T-helper 2 cell (primary cell): ENCODE measurements at places on chromosomes 2 and 18.

GRCh38 chr2:67389286-67389685 lies 7.8 kb upstream of the ETAA1 start:
- no peak for DNase-seq

GRCh38 chr18:35029770-35030169 lies 11.4 kb upstream of the MAPRE2 start:
- no peak for DNase-seq

DNA sequence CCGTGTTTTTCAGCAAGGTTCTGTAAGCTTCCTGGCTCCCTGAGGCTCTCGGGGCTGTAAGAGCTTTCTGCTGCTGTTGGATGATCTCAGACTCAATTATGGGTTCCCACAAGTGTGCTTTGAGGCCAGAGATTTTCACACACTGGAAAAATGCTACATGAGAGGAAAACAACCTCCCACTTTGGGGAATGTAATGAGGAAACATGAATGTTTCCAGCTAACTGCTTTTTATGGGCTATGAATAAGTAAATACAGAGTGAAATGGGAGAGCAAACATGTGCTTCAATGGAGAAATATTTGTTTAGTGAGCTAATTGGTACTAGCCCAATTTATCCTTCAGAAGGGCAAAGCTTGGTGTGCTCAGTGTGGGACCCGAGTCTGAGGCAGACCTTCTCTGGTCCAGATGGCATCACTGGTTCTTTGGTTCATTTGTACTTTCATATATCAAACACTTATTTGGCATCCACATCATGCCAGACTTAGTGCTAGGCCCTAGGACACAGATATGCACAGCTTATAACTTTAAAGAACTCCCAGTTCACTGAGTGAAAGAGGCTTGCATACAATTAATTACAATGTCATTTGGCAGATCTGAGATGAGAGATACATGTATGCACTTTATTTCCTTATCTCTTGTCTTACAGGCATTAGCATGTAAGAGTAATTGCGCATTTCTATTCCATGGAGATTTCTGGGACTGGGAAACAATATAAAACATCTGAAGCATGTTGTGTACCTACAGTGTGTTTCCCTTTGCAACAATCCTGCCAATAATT lies 248.8 kb downstream of the RDH14 start:
- DNase-seq: no peak

- DNase-seq: no peak
These were observed 135.3 kb downstream of the INSIG2 start for GRCh38 chr2:118223511-118223991.

GRCh38 chr18:26697186-26697884 lies 149.0 kb upstream of the KCTD1 start:
- no peak for DNase-seq

- no peak for DNase-seq
These were observed 43.9 kb upstream of the RFX8 start for GRCh38 chr2:101518578-101519492.

DNA sequence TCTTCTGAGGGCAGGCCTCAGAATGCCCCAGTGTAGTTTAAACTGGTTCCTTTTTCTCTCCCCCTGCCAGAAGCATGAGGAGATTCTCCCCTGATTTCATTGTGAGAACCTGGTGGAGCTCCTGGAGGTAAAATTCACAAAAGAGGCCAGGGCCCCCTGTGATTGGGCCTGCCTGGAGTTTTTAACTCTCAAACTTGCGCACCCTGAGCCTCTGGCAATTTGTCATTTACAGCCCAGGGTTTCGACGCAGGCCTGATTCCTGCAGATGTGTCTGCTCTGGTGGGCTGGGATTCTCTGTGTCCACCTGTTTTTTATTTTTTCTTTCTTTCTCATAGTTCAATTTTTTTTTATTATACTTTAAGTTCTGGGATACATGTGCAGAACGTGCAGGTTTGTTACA lies 157.9 kb downstream of the ASB1 start:
- DNase-seq: no peak

- DNase-seq: no peak
These were observed at the start of gene MYOM1 for GRCh38 chr18:3219631-3220335. Gene MYOM1 (minus strand): TSS chr18:3219968. CDS start chr18:3215223, 4,745 bp downstream.

DNA sequence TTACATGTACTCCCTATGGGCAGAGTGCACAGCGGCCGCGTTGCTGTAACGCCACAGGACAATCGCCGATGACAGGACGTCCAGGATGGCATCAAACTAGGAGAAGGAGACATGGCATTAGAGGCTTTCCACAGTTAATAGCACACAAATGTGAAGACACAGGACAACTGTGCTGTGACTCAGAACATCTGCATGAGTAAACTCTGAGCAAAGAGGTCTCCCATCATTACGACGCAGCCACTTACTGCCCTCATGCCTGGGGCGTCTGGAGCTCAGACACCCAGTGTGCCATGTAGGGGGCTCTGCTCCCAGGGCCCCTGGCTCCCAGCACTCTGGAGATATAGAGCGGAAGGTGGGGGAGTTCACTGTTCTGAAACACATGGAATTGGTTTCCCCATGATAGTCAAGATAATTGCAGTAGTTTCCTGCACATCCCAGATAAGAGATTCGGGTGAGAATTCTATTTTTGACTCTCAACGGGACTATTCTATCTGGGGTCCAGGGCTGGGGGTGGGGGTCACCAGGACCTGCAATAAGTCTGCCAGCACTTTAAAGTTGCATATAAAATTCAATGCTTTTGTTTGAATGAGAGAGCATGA lies 168.1 kb downstream of the TMEM163 start:
- DNase-seq: no peak

DNA sequence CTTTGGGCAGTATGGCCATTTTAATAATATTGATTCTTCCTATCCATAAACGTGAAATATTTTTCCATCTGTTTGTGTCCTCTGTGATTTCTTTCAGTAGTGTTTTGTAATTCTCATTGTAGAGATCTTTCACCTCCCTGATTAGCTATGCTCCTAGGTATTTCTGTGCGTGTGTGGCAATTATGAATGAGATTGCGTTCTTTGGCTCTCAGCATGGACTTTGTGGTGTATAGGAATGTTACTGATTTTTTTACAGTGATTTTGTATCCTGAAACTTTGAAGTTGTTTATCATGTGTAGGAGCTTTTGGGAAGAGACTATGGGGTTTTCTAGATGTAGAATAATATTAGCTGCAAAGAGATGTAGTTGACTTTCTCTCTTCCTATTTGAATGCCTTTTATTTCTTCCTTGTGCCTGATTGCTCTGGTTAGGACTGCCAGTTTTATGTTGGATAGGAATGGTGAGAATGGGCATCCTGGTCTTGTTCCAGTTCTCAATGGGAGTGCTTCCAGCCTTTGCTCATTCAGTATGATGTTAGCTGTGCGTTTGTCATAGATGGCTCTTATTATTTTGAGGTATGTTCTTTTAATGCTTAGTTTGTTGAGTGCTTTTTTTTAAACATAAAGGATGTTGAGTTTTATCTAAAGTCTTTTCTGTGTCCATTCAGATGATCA lies 27.0 kb upstream of the THUMPD2 start:
- no peak for DNase-seq

DNA sequence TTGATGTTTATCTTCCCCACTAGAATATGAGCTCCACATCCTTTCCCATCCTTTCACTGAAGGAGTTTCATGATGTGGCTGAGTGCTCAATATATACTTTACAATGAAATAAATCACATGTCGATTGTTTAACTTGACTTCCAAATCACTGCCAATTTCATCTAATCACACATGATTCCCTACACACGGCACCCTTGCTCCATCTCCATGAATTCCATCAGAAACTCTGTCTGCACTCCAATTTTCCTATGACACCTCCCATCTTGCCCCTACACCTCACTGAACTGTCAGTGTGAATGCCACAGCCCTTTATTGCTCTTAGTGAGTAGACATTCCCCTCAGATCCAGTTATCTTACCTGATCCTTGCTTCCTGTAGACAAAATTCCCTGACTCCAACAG lies 366.0 kb downstream of the CMPK2 start:
- no peak for DNase-seq

DNA sequence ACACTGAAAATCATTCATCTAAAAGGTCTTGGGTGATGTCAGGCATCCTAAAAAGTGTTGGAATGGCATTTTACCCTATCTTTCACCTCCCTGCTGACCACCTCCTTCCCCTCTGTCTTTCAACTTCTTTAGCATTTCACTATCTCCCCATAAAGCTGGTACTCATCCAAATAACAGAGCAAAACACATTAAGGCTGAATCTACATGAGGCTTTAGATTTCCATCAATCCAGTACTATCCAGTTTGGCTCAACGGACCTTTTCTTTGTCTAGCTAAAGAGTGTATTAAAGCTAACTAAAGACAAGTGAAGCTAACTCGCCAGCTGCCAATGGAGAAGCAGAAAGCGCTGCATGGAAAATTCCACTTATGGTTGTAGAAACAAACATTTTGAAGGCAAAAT lies 122.5 kb upstream of the NCKAP5 start:
- DNase-seq: no peak

DNA sequence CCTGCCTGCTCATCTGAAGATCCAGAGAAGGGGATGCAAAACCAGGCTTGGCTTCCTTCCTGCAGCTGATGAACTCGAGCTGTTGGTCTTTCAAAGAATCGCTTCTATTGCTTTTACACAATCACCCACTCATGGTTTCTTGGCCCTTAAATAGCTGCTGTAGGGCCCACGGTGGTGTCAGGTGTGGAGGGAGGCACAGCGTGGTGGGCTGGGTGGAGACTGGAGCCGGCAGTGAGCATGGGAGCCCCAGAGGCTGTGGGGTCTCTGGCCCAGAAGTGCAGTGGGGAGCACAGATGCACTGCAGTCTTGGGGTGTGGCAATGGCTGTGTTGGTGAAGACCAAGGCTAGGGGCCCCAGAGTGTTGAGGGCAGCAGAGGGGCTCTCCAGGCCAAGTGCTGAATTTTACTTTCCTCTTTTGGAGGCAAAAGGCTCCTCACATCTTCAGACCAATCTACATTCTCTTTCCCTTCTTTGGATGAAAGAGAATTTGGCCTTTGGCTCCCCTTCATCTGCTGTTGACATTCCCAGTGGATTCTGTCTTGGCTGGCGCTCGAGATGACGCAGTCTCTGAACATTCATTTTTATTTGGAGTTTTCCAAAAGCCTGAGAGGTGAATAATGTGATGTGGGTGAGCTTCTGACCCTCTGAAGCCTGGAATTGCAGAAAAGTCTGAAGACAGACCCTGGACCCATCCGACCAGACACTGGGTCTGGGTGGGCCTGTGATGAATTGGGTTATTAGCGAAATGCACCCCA lies 70.1 kb upstream of the ASB18 start:
- DNase-seq: no peak

GRCh38 chr2:10548626-10549025 lies 100.5 kb upstream of the ODC1 start:
- no peak for DNase-seq

- no peak for DNase-seq
These were observed 201.3 kb upstream of the OSR1 start for GRCh38 chr2:19559596-19560240.

DNA sequence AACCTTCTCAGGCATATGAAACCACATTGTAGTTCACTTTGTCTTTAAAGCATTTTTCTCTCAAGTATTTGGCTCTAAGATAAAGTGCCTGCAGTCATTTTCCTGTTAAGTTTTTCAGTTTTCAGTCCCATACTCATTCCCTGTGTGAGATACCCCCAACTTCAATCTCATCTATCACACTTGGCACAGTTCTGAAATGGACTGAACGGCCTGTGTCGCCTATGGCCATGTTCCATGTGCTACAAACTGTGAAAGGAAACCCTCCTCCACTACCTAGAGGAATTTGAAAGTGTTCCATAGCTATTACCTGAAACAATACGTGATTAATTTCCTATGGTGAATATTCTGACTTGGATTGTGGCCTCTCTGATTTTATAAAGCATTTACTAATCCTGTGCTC lies 319.1 kb downstream of the CTNNA2 start:
- no peak for DNase-seq

GRCh38 chr2:25557179-25558036 lies 116.0 kb downstream of the DTNB start:
- DNase-seq: no peak

- no peak for DNase-seq
These were observed 10.5 kb downstream of the COPS8 start for GRCh38 chr2:237096201-237096600.

- DNase-seq: no peak
These were observed 384.3 kb upstream of the LYPD1 start for GRCh38 chr2:133054297-133054696.

DNA sequence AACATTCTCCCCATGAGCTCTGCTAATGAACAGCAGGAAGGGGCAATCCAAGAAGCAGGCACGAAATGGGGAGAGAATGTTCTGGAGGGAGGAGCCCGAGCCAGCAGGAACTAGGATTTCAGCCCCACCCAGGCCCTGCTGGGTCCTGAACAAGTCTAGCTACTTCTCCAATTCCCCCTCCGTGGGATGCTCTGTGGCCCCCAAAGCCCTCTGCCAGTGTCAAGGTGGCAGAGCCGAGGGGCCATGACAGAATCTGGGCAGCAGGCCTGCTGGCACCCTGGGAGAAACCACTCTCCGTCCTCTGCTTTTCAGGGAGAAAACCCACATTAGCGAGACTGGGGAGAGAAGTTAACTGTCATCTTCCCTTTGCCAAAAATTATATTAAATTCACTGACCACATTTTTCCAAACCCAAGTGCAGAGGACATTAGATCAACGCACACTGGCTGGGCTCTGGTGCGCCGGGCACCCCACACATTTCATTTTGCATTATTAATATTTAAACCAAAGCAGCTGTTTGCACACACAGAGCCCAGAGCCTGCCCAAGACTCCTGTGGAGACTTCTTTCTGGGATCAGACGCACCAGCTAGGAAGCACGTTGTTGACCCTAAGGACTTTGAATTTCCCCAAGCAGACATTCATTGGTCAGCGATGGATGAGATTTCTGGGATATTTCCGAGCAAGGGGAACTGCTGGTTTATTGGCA lies 80.2 kb upstream of the PKDCC start:
- no peak for DNase-seq

DNA sequence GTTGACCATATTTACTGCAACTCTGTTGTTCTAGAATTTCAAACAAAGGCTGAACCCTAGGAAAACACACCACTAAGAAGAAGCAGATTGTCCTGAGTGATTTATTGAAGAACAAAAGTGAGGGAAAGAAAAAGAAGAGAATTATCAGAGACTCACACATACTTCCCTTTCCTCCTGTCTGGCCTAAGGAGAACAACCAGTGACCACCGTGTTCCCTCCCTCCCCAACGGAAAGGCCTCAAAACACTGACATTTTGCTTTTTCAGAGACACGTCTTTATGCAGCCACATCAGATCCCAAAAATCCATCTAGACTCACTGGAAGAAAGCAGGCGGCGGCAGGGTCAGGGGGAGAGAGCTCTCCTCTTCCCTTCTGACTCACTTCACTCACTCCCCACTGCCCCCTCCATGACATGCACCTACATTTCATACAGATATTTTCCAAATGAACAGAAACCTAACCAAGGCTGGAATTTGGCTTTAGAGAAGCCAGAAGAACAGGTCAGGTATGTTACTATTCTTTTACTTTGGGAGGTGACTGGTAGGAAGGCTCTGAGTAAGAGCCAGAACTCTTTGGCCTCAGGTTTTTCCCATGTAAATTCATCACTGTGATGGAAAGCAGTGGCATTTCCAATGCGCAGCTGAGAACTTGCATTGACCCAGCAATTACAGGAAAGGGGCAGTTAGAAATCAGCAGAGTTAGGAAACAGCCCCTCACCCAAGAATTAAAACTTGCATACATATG lies 169.9 kb downstream of the BCL11A start:
- no peak for DNase-seq

- no peak for DNase-seq
These were observed 38.8 kb upstream of the TMEM18 start for GRCh38 chr2:715854-716560.

GRCh38 chr2:53785366-53785765 lies 1.4 kb downstream of the ASB3 start:
- DNase-seq: no peak
